Posterior vena cava (tissue), 2 donors: ENCODE measurements at places on chromosomes 7 and 10.

- no peak for DNase-seq
These were observed 47.9 kb upstream of the SLC35B4 start for GRCh38 chr7:134364619-134365037.

GRCh38 chr7:94913391-94913790 lies 6.0 kb downstream of the PPP1R9A start:
- DNase-seq = no peak

DNA sequence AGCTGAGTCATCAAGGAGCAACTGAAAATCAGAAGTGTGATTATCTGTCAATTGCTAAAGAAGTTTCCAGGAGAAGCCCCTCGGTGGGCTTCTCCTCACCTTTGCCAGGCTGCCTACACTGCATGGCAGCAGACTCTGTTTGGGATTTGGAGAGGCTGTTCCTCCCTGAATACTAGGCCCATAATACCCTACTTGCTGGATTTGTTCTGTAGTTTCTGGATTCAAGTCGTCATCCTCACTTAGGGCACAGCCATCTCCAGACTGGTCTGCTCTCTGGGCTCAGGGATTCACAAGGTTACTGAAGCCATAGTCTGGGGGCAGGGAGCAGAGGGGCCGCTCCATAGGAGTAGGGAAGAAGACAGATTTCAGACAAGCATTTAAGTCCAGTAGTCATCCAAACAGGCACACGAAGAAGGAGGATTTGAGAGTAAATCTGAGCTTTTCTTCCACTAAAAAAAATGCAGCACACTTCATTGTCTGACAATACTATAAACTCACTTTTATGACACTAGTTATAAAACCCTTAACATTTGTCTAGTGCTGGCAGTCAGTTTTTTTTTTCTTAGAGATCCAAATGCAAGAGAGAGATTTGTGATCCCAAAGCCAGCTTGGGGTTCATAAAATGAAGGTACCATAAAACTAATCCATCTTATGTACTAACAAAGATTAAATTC lies 723.3 kb downstream of the GRID1 start:
- no peak for DNase-seq

DNA sequence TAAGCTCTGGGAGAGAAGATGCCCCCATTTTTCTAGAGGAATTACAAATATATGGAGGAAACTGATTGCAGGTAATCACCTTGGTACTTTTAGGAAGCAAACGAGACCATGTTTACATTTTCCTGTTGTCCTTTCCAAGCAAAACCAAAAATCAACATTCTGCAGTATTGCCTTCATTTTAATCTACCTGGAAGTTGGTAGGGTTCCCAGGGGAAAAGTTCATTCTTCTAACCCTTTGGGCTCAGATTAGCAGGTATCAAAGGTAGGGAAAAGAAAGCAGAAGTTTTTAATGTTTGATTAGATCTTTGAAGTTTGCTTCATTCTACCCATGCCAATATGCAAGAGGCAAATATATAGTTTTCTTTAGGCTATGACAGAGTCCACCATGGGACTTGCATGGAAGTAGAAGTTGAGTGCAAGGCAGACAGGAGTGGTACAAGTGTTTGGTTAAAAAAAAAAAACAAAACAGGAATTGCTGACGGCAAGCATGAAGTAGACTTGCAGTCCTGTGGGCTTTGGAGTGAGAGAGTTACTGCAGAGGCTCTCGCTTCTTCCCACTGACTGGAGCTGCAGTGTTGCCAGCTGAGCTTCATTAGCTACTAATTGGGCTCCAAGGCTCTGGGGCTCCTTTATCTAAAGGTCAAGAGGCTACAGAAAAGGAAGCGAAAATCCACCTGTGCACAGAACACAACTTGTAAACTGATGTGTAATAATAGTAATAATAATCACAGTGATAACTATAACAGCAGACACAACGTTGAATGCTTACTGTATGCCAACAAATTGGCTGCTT lies 28.9 kb upstream of the ASAH2 start:
- no peak for DNase-seq

DNA sequence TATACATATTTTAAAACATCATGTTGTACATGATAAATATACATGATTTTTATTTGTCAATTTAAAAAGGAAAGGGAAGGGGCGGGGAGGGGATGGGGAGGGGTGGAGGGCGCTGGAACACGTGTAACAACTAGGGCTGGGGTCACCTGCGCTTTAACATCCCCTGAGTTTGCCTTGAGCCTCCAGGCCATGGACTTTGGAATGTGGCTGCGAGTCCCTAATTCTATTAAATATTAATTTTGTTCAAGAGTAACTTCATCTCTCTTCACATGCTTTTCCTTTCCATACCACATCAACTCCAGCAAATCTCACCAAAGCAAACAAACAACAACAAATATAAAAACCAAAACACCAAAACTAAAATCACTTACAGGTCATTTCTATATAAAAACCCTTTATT lies 10.6 kb downstream of the IFIT5 start:
- DNase-seq = no peak

- DNase-seq = no peak
These were observed 10.4 kb upstream of the USP54 start for GRCh38 chr10:73601486-73601921.

DNA sequence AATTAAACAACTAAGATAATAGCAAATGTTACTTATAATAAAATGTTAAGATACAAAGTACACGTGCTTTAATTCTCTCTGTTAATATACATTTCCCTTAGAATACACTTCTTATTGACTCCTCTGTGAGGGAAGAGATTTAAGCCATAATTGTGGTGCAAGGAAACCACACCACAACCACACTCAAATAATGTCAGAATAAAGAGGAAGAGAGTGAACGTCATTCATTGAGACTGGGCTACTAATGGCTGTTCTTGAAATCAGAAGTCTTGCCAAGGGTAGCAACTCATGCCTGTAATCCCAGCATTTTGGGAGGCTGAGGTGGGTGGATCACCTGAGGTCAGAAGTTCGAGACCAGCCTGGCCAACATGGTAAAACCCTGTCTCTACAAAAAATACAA lies 10.0 kb downstream of the FAM171A1 start:
- DNase-seq = no peak
